Renal cortical epithelial cell (primary cell): ENCODE measurements at places on chromosomes 2 and 18.

GRCh38 chr18:79405781-79406575 lies 10.2 kb downstream of the NFATC1 start:
- no peak for DNase-seq

DNA sequence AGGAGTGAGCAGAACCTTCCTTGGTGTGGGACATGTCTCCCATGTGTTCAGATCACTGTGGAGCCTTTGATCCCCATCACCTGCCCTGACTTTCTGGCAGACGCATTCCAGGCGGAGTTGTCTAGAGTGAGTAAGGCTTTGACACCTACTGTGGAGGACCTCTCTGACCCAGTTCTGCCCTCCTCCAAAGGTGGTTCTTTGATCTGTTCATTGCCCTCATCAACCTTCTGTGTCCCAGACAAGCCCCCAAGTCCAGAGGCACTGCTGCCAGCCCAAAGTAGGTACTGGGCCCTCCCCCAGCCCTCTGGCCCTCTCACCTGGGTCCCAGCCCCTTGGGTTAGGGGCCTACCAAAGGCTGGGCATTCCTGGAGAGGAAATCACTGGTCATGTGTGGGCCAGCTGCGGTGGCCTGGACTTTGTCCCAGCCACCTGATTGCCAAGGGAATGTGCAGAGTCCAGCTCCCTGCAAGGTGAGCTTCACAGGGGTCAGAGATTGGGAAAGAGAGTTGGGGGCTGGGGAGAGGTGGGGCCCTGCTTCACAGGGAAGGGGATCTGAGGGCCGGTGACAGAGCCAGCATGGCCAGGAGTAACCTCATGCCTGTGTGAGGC lies 12.1 kb upstream of the FAHD2A start:
- DNase-seq, result no peak

DNA sequence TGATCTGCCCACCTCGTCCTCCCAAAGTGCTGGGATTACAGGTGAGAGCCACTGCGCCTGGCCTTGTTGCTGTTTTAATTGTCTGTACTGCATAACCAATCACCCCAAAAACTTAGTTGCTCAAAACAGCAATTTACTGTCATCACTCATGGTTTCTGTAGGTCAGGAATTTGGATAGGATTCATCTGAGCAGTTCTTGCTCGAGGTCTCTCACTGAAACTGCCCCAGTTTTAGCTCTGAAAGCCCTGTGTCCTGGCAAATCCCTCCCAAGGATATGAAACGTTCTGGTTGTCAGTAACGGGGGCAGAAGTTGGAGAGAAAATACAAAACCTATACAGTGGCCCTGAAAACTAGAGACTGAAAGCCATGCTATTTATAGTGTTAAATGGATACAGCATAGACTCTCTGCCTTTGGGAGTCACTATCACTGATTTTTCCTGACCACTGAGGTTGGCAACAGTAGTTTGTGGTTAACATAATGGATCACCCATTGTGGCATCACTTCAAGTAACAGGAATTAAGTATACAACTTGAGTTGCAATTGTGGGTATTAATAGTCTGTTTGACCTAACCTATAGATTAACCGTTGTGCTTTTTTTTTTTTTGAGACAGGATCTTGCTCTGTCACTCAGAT lies 27.2 kb upstream of the ERICH2 start:
- peak; percentile 49 for DNase-seq

GRCh38 chr2:113039719-113040118 lies 12.9 kb downstream of the IL36B start:
- no peak for DNase-seq

DNA sequence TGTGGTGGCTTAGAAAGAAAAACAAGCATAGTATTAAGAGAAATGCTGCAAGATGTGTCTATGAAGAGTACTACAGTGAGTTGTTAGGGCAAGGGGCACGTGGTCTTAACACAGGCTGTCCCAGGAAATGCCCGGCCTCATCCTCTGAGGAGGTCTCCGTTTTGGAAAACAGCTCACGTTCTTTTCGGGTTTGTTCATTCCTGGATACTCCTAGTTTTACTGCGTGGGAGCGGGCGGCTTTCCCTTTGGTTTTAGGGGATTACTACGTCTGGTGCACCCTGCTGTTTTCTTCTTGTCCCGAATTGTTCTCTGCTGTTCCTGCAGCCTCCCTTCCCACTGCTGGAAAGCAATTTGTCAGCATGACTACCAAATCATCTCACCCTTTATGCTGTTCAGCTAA lies 55.5 kb upstream of the RAB6D start:
- no peak for DNase-seq

DNA sequence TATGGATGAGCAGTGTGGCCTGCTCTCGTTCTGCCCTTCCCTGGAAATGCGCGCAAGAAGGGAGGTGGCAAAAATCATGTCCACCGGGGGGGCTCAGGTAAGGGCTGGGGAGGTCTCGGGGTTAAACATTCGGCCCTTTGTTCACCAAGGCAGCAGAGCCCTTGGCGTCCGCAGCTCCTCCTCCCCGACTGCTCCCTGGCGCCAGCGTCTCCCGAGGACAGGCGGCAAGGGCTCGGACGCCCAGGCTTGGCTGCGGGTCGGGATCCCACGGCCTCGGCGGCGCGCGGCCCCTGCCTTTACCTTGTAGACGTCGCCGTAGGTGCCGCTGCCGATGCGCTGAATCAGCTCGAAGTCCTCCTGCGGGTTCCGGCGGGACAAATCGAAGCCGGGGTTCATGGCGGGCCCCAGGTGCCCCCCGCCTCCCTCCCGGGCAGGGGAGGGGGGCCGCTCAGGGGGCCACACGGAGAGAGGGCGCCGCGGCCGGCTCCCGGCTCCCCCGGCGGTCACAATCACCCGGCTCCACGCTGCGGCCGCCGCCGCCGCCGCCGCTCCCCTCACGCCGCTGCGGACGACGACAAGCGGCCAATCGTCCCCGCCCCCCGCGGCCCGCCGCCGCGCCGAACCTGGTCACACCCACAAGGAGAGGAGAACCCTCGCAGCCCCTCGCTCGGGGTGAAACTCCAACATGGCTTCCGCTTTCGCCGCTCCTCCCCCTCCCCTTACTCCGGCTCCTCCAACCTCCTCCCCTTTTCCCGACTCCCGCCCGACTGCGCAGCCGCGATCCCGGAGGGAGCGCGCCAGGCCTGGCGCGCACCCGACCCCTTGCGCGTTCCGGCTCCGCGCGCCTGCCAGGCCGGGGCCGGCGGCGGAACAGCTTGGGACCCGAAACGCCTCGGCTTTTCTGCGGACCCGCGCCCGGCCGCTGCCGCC lies at the start of gene MAP4K3:
MAP4K3 (minus strand) TSS at position 694 of the 930 bp plus-strand sequence; CDS start at position 396, 298 bp downstream.
- peak; percentile 79 for DNase-seq

- DNase-seq, result no peak
These were observed 19.4 kb downstream of the DNMT3A start for GRCh38 chr2:25322312-25322711.

DNA sequence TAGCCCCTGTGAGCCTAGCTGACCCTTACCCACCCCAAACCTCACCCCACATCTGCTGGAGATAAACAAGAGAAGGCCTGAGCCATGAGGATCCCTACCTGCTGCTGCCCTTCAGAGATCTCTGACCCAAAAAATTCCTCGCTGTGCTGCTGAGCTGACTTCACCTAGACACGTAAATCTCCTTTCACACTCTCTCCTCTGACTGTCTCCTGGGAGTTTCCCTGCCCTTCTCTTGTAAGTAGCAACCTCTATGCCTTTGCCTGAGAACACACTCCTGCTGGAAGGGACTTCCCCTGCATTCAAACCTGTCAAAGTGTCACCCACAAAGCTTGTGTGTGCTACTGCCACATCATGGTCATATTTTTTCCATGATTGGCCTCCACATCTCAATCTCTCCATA lies 134.2 kb upstream of the NOL4 start:
- no peak for DNase-seq

DNA sequence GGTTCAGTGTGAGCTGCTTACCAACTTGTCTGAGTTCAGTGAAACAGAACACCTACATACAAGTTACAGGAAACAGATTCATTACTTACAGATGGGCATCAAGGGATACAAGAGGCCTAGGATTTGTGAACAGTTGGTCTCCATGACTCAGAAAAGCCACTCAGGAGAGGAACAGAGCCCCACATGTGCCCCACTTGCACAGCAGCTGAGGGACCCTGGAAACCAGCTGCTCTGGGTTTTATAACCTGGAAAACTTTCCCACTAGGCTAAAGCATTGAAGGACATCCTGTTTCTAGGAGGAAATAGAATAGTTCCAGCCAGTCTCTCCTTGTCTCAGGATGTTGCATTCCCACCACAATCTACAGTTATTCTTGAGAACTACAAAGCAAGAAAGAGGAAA lies 530.0 kb downstream of the ZNF804A start:
- no peak for DNase-seq

DNA sequence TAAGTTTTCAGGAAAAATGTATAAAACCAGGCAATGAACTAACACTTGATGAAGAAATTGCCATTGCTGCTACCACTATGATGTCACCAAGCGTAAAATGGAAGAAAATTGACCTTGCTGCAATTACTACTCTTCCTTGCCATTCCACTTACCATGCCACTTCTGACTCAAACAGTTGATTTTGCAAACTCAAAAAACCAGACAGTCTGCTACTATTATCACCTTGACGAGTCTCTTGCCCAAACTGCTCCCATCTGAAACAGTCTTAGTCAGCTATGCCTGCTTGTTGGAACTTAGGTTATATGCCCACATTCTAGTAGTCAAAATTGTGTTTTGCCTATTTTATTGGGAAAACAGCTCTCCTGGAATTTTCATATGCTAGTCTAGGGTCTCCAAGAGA lies 71.9 kb upstream of the SLC9A2 start:
- DNase-seq, result no peak

DNA sequence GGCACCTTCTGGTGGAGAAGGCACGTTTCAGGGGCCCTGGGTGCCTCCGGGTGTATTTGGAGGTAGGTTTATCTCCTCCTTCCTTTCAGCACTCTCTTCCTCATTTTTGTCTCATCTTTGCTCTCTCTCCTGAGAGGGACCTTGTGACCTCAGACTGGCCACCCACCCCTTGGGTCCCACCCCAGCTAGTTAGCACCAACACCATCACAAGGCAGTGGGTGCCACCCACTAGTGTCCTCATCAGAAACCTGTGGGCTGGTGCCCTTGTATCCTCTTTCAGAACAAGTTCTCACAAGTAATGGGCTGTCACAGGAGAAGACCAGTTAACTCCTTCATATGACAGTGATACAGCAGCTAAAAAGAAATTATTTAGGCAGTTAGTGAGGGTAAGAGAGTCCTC lies 196.4 kb downstream of the UXS1 start:
- DNase-seq, result no peak

DNA sequence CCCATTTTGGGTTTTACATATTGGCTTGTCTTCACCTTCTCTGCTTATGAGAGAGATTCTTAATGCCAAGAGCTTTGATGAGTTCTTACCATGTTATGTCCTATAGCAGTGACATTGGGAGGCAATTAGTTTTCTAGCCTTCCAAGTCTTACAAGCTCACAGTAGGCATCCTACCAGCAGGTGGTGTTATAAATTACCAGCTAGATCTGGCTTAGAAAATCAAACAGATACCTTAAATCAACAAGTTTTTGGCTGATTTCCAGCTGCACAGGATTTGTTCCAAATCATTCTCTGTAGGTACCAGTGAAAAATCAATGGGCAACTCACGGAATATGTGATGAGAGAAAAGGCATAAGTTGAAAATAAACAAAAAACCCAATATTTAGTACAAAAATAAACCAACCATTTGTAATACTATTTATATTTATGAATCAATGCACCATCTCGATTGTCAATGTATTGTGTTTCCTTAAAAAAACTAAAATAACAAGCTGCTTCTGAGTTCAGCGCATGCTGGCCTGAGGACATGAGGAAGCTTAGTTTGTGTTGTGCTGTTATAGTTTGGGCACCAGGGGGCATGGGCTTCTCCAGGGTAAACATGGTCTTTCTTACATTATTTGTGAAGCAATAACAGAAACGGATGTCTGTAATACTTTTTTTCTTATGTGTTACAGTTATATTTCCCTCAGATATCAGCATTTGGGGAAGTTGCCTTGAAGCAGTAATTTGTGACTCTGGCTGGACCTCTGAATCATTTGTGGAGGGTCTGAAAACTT lies 34.1 kb upstream of the NXPH2 start:
- DNase-seq, result peak; percentile 6

- no peak for DNase-seq
These were observed 28.3 kb downstream of the C18orf54 start for GRCh38 chr18:54386043-54386442.

- no peak for DNase-seq
These were observed 165.4 kb upstream of the SPOPL start for GRCh38 chr2:138336146-138336545.

DNA sequence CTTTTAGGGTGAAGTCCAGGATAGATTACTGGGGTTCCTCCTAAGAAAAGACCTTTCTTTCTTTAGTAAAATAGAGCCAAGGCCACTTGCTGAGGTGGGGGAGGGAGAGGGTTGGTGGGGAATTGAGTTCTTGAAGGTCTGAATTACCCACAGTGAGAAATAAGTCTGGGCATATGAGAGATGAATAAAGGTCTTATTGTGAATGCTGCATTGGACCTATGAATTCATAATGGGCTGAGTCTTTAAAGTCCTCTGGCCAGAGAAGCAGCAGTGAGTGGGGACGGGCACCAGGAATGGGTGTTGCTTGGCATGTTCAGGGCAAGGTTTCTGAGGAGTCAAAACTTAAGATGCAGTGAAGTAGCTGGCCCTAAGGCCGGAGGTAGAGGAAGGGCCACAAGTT lies 10.5 kb downstream of the MAPRE3 start:
- DNase-seq, result no peak

DNA sequence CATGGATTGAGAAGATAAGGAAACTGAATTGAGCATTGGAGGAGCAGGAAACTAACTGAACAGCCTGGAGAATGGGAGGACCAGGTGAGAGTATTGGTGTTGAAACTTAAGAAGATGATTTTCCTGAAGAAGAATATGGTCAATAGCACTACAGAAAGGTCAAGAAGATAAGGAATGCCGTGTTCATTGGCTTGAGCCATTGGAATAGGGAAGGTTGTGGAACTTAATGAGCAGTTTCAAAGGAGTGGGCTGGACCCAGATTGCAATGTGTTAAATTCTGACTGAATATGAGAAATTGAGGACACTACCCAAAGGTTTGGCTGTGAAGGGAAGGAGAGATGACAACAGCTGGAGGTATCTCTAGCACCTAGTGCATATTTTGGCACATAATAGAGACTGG lies 19.0 kb downstream of the KCMF1 start:
- DNase-seq, result no peak

DNA sequence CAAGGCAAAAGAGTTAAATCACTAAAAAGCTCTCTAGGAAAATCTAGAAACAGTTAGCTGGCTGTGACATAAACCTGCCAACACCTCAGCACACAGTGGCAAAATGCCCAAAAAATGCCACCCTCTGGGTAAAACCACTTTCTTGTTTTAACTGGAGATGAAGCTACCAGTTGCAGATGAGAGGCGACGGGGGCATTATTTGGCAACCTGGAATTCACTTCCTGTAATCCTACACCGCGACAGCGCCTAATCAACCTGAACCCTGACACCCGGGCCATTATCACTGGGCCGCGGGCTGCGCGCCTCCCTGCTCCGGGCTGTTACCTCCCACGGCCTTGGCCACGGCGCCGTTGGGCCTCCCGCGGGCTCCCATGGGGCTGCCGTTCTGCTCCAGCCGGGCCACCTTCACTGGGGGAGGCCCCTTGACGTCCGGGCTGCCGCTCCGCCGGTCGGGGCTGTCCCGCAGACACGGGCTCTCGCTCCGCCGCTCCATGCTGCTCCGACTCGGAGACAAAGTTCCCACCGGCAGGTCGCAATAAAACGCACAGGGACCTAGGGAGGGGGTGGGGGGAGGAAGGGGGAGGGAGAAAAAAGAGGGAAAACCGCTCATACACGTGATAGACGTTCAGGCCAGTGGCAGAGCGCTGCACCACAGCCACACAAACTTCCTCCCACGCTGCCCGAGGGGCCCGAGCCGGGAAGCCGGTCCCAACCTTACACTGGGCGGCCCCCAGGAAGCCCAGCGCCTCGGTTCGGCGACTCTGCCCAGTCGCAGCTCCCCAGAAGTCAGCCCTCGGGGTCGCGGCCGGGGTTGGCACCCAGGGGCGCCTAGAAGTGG lies 2.0 kb downstream of the SATB2 start:
- peak; percentile 74 for DNase-seq
